ENCODE measurements at places on chromosomes 6 and 20. TPM values are rescaled to one million over a fixed set of nuclear protein-coding genes. Genes with fewer than 3 reads are reported as not detected.

The OOEP gene
- 0.08 TPM for polyA plus RNA-seq

The GMEB2 gene
- 7.9 TPM for polyA plus RNA-seq

The PNLDC1 gene
- polyA plus RNA-seq = 0.09 TPM

The ZC3H12D gene
- 0.01 TPM for polyA plus RNA-seq

The LTB gene
- not detected for polyA plus RNA-seq

The MAP3K7 gene
- polyA plus RNA-seq = 40.6 TPM

The MOXD1 gene
- polyA plus RNA-seq = 100 TPM

The PRSS16 gene
- 0.15 TPM for polyA plus RNA-seq

The HLA-DOB gene
- polyA plus RNA-seq = 0.49 TPM

The PTCHD4 gene
- 0.57 TPM for polyA plus RNA-seq

The AK9 gene
- 3.8 TPM for polyA plus RNA-seq

The PDE10A gene
- 0.19 TPM for polyA plus RNA-seq

The EEF1A2 gene
- 0.46 TPM for polyA plus RNA-seq

The ADGRF1 gene
- polyA plus RNA-seq = not detected

The CALHM4 gene
- polyA plus RNA-seq = not detected

The GPR6 gene
- not detected for polyA plus RNA-seq

The SLC17A3 gene
- polyA plus RNA-seq = not detected

The C6orf58 gene
- polyA plus RNA-seq = 0.05 TPM

The THBS2 gene
- polyA plus RNA-seq = 99.4 TPM

The TNXB gene
- polyA plus RNA-seq = 8.1 TPM

The SAMD5 gene
- polyA plus RNA-seq = 5.9 TPM

The SLC44A4 gene
- not detected for polyA plus RNA-seq

The UBE2C gene
- polyA plus RNA-seq = 23.7 TPM

The MYH7B gene
- polyA plus RNA-seq = 0.03 TPM

The MTRF1L gene
- 17.8 TPM for polyA plus RNA-seq

The HRH3 gene
- not detected for polyA plus RNA-seq

The ADAM33 gene
- polyA plus RNA-seq = 29.4 TPM

The FOXC1 gene
- polyA plus RNA-seq = 2.3 TPM

Measured in fibroblast of lung (primary cell).